ENCODE measurements at places on chromosomes 7 and 10. TPM values are rescaled to one million over a fixed set of nuclear protein-coding genes. Genes with fewer than 3 reads are reported as not detected.

DNA sequence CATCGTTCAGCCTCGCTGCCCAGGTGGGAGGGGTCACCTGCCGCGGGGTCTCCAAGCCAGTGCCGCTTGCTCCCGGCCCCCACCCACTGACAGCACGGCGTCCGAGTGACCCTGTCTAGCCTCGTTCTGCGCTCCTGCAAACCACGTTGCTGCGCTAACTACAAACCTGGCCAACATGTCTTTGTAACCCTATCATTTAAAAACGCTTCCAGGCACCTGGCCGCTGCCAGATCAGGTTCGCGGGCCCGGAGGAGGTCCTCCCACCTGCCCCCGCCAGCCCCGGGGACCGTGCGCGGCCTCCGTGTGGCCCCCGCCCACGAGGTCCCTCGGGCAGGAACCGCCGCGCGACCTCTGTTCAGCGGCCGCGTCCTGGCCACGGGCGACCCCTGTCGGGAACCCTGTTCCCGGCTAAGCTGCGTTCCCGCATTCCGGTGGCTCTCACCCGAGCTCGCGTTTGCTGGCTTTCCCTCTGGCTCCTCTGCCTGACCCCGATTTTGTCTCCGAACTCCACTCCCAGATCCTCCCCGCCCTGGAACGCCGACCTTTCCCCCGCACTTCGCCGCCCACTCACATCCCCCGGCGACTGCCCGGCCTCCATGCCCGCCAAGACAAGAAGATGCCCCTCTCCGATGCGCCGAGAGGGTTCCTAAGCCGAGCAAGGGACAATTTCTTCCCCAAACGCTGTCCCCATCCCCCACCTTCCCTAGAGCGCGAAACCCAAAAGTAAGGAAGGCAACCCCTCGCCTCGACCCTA is 2.4 kb downstream of the SFMBT2 start:
- peak; percentile 80 for DNase-seq

DNA sequence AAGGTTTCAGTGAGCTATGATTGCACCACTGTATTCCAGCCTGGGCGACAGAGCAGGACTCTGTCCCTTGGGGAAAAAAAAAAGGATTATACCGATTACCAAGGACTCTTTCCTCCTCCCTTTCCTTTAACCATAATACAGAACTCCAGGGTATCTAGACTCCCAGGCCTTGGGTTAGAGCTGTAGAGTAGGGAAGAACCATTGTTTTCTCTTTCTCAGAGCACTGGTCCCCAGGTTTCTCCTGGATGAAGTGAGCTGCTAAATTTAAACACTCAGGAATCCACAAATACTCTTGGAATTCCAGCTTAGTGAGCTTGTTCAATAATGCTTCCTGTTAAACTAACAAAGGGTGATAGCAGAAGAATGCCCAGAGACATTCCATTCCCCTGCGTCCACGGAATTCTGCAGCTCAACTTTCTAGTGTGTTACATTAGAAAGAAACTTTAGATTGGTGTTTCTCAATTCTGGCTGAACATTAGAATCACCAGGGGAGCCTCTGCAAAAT is 14.6 kb upstream of the RPEL1 start:
- no peak for DNase-seq

GRCh38 chr7:234708-235553 is 42.6 kb downstream of the FAM20C start:
- DNase-seq = peak; percentile 49

GRCh38 chr10:6642876-6643275 is 62.8 kb upstream of the PRKCQ start:
- no peak for DNase-seq

GRCh38 chr10:119734396-119735332 is 8.8 kb downstream of the INPP5F start:
- no peak for DNase-seq

GRCh38 chr10:113179265-113179664 is 229.2 kb downstream of the TCF7L2 start:
- DNase-seq = no peak

DNA sequence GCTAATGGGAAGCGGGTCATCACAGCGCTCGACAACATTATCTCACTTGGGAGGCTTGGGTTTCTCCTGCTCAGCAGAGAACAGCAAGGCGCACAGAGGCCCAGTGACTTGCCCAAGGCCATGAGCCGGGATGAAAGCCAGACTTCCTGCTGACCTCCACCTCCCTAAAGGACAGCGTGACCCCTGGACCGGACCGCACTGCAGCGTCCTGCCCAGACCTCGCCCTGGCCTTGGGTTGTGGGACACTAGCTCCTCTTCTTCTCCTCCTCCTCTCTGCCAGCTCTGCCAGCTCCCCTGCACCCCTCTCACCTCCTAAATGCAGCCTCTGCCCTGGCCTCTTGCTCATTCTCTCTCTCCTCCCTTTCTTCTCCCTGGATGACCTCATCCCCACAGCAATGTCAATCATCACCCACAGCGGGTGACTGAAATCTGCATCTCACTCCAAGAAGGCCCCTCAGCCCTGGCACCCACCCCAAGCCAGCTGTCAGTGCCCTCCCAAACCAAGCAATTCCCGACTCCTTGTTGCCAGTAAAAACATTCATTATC is 19.4 kb downstream of the SPOCK2 start:
- DNase-seq = no peak

- DNase-seq = no peak
Observed at GRCh38 chr7:126103582-126103981, 1149.2 kb downstream of the GRM8 start.

DNA sequence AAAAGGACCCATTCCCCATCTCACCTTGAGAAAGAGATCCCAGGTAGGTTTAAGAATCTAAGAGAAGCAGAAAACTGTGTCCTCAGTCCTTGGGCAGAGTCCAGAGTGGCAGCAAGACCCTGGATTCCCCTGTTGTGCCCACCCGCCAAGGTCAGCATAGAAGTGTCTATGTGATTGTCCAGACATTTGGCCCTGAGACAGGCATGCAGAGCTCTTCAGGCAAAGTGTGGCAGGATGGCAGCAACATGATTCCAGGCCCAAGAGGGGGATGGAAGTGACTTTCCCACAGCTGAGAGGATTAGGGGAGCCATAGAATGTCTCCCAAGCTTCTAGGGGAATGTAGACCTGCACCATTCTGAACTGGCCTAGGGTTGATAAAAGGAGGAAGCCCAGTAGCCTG is 39.1 kb upstream of the OPALIN start:
- no peak for DNase-seq

DNA sequence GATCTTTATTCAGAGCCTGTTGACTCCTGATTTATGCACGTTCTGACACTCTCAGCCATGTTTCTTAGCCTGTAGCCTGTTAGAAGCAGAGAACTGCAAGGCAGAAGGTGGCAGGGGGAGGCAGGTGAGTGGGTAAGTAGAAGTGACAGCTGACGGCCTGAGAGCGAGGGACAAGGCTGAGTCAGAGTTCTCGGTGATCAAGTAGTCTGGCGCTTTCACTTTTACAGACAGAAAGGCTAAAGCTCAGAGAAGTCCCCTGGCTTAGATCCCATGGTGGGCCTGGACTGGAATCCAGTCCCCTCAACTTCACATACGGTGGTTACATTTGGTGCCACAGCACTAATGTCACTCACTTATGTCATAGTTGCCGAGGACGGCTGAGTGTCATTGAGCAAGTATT is 139.0 kb downstream of the TACC2 start:
- peak; percentile 67 for DNase-seq

DNA sequence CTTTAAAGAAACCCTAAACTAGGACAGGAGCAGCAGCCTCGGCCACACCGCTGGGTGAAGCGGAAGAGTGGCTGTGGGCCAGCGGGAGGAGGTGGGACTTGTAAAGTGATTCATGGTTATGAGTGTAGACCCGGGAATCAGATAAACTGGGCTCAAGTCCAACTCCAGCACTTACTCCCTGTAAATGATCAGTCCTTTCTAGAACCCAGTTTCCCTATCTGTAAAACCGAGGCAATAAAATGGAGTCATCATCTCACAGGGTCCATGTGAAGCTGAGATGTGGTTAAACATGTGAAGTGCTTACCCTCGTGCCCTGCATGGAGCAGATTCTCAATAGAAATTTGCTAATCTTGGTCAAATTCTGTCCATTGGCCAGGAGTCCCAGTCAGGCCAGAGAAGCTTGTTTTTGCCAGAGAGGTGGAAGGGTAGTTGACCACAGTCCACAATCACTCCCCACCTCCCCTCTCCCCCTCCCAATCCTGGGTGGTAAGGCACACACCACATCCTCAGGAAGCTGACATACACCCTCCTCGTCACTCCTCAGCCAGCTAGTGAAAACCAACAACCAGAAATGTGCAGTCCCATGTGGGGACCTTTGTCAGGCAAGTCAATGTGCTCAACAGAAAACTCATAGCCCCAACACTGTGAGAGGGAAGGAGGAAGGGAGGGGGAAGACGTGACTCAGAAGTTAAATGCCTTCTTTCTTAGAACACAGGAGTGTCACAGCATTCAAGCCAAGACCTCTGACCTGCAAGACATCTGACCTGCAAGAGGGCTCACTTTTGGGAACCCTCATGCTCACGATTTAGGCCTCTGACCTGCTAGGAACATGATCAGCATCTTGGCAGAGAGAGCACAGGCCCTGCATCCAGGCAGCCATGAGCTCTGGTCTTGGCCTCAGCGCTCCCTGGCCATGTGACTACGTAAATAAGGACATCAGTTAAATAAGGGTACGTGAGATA is 145.1 kb downstream of the PLXNA4 start:
- DNase-seq = no peak

- DNase-seq = peak; percentile 28
Observed at GRCh38 chr7:141701489-141702046, 398 bp downstream of the DENND11 start.

GRCh38 chr10:117746541-117747448 is 204.2 kb downstream of the EMX2 start:
- DNase-seq = no peak

GRCh38 chr7:132846086-132846485 is 235.8 kb downstream of the CHCHD3 start:
- DNase-seq = no peak

DNA sequence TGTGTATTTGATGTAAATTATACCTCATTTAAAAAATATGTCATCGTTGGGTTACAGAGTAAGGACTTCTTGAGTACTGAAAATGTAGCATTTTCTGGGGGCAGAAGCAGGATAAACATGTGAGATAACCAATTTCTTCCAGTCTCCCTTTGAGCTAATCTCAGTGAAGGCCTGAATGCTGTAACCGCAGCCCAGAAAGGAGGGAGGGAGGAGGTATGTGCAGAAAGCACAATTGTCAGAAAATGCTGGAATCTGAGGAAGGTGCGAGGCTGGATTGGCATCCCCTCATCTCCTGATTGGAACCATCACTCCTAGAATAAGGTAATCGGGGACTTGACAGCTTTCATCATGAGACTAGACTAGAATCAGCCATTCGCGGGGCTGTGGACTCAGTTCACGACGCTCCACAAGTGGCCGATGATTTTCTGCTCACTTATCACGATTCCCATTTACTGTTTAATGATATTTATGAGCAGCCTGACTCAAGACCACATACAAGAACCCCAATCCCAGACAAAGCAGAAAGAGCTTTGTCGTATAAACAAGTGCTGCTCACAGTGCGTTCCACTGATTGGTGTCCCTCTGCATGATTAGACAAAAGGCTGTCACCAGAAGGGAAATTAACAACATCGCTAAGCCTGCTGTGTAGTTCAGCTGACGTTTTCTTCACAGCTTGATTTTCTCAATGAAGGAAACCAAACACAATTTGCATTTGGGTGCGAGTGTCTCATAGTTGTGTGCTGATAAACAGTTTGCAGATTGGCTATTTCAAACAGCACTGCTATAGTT is 93.2 kb downstream of the SVIL start:
- no peak for DNase-seq

DNA sequence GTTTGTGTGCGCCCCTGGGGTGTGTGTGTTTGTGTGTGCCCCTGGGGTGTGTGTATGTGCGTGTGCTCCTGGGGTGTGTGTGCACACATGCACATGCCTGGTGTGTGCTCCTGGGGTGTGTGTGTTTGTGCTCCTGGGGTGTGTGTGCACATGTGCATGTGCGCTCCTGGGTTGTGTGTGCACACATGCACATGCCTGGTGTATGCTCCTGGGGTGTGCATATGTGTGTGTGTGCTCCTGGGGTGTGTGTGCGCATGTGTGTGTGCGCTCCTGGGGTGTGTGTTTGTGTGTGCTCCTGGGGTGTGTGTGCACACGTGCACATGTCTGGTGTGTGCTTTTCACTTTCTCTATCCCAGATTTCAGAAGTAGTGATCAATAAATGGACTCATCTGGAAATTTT is 321.0 kb downstream of the WDR37 start:
- no peak for DNase-seq

DNA sequence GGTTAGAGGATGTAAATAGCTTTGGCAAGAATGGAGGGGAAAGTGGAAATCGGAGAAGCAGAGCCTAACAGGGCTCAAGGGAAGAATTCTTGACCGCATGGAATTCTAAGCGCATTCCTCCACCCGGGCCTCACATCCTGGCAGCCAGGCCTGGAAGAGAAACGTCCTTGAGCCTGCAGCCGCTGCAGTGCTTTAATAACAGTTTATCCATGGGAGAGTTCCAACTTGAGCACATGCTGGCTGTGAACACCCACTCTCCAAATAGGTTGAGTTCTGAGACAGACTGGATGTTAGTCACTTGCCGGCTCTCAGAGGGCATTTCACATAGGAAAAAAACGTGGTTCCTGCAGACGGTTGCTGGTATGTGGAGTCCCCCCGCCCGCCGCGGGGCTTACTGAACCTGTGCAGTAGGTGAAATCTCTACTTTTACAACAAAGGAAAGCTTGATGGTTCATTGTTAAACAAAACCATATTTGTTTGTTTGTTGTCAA is 61.4 kb upstream of the STEAP1B start:
- peak; percentile 95 for DNase-seq

- DNase-seq = peak; percentile 65
Observed at GRCh38 chr7:41047789-41048191, 655.1 kb downstream of the INHBA start.

The NANOS1 gene
- 4.6 TPM for total RNA-seq

The SPDYE8 gene
- total RNA-seq = not detected

All from tongue (tissue), 3 donors.